ENCODE measurements at places on chromosomes 5 and 9.

DNA sequence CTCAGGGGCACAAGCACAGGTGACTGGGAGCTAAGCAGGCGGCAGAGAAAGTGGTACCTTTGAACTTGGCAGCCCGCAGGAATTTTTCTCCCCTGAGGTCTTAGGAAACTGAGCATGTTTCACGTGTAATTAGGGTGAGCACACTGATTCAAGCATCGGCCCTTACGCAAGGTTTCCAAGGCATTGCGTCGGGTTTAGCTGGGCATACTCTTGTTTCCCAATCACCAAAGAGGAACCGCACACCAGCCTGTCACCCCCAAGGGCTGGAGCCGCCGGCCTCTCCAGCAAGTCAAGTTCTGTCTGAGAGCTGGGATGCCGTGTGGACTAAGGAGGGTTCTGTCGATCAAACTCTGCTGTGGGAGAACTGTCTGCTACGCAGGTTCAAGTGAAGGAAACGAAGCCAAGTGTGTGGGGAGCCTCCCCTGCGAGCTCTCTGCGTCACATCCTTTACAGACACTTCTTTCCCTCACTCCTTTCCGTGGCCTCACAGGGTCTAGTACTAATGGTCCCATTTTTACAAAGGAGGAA is 53.0 kb downstream of the ERGIC1 start:
- peak; percentile 82 for DNase-seq

DNA sequence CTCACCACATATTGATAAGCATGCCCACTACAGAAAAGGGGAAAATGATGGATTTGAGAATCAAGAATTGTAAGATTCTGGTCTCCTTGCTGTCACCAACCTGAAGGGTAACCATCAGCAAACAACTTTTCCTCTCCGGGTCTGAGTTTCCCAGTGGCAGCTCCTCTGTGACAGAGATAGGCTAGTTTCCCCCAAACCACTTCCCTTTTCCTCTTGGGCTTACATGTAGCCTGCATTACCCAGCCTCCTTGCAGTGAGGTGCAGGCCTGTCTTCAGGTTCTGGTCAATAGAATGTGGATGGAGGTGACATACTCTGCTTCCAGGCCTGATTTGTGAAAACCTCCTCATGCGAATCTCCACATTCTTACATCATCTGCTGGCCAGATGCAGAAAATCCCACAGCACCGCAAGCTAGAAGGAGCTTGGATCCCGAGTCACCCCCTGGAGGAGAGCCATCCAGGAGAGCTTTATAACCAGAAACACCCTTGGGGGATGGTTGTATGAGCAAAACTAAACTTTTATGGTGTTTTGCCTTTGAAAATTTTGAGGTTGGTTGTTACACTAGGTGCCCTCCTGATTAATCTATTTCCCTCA is 206.1 kb downstream of the RGS3 start:
- DNase-seq = no peak

DNA sequence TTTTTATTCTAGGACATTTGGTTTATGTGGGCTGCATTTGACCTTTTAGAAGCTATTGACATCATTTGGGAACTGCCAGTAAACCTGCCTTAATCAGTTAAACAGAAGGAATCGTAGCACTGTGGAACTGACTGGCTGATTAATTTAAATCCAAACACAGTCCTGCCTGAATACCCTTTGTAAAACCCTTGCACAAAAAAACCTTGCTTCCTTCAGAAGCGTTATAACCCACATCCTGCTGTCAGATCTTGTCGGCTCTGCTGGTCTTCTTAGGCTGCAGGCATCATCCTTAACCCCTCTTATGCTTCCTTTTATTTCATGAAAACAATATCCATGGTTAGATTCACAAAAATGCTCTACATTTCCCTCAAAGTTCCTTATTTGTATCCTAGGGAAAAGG is 46.3 kb downstream of the PAM start:
- no peak for DNase-seq

DNA sequence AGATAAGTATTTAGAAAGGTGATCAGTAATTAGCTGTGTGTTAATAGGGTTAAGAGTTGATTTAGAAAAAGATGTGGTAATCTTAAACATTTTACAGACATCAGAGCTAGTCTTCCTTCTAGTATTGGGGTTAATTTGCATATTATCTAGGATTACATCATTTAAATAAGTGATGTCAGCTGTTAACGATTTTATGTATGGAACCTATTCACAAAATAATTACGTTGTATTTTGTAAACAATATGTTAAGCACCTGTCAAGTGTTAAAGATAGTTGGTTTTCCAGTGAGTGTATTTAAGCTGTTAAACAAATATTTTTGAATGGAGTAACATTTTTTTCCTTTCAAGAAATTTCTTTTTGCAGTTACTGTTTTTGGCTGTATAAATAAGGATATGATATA is 2.2 kb downstream of the DCP2 start:
- DNase-seq = no peak

DNA sequence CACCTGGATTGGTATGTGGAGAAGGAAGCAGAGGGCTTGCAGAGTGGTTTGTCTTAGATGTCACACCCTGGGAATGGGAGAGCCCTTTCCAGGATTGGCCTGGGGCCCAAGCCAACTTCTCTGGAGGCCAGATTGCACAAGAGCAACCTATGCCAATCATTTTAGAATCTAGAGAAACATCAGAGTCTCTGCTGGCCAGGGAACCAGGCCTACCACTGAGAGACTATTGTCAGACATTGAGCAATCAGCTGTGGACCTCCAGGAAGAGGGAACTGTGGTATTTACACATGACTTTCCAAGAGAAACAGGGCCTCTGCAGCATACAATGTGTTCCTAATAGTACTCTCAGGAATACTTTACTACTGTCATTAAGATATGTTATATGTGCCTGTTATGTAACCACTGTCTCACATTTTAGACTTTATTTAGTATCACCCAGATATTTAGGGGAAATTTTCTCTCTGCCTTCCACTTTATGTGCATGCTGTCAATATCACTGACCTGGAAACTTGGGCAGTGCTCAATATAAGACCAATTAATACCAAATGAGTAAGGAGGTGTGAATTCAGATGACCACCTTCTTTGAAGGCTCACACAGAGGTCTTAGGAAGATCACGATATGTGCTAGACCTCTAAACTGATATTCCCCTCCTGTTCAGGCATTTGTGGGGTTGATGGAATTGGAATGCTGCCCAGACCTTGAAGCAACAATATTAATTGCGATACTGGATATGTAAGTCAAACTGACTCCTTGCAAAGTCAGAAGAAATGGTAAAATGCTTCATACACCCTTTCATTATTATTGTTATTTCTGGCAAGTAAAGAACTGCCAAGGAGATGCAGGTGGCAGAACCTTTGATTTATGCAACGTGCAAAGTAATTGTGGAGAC is 20.5 kb upstream of the CCL28 start:
- peak; percentile 73 for DNase-seq

DNA sequence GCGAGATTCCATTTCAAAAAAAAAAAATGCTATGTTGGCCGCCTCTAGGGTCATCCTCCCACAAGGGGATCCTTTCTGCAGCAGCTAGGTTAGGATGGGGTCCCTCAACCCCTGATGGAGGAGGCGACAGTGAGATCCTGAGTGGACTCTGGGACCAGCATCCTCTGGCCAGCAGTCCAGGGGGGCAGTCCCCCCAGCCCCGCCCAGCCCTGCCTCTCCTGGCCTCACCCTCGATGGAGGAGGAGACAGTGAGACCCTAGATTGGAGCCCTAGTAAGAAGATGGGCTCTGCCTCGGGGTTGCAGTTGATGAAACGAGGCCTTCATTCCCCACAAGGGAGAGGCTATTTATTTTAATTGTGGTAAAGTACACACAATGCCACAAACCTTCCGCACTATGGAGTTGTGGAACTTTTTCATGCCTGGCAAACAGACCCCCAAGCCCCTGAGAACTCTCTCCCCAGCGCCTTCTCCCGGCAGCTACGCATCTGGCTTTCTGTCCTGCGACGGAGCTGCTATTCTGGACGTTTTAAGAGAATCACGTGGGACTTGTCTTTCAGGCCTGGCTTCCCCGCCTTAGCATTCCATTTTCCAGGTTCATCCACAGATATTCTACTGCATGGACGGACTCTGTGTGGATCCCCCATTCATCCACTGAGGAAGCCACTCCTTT is 15.8 kb downstream of the VAV2 start:
- DNase-seq = no peak

DNA sequence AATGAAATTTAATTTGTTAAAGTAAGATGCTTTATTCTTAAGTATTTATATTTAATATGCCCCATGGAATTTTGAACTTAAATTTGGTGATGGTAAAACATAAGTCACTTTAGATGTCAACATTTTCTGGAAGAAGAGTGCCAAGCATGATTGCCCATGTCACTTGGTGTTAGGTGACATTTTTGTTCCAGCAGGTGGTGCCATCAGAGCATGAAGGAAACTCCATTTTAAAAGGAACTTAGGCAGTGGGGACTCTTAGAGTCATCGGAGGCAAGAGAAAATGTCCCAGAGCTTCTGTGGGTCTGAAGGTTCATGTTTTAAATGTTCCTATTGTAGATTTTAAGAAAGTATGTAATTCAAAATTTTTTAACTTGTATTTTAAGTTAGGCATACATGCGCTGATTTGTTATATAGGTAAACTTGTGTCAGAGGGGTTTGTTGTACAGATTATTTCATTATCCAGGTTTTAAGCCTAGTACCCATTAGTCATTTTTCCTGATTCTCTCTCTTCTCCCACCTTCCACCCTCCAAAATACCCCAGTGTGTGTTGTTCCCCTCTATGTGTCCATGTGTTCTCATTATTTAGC is 789.3 kb downstream of the SEMA5A start:
- DNase-seq = peak; percentile 29

DNA sequence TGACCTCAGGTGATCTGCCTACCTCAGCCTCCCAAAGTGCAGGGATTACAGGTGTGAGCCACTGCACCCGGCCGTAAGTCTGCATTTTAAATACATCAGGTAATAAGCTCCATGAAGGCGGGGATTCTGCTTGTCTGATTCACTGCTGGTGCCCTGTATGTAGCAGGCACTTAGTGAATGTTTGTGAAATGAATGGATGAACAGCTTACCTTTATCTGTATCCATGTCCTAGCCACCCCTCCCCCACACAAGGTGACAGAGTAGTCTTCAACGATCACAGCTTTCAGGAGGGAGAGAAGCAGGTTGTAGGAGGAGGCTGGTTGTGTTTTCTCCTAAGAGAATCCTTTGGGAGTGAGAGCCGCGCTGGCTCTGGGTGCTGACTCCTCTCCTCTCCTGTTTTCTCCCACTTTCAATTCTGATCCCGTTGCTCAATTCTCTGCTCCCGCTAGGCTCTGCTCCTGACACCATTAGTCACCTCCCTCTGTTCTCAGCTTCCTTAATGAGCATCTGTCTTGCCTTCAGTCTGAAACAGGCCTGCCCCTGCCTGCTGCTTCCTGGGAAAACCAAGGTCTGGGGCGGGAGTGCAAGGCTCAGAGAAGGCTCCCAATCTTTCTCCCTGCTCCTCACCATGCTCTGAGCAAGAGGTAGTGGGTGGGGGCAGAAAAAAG is 88.8 kb upstream of the CTNNA1 start:
- DNase-seq = peak; percentile 92
